ENCODE measurements at places on chromosomes 1 and 21. TPM values are rescaled to one million over a fixed set of nuclear protein-coding genes. Genes with fewer than 3 reads are reported as not detected.

- H3K36me3 ChIP-seq: peaks cover 14% of the 10 kb centered on the region
- no peak overlapping the region for H3K27ac ChIP-seq
- no peak for DNase-seq
Observed at GRCh38 chr1:109269981-109270622, 12.8 kb downstream of the PSRC1 start.

- H3K27ac ChIP-seq: no peak overlapping the region
- H3K4me3 ChIP-seq: no peak overlapping the region
- no peak for DNase-seq
- H3K36me3 ChIP-seq: no peaks in the 10 kb centered on the region
- no peaks in the 10 kb centered on the region for H3K27me3 ChIP-seq
Observed at GRCh38 chr1:205235951-205236350, 8.2 kb downstream of the TMCC2 start.

- no peaks in the 10 kb centered on the region for H3K27me3 ChIP-seq
- DNase-seq: no peak
- peak overlapping the region; percentile 56 for H3K4me3 ChIP-seq
- peak overlapping the region; percentile 97 for H3K27ac ChIP-seq
- peaks cover 3% of the 10 kb centered on the region for H3K36me3 ChIP-seq
Observed at GRCh38 chr21:41926807-41927171, 27.0 kb downstream of the C2CD2 start.

MYOG gene
- total RNA-seq: not detected

Measured in progenitor cell of endocrine pancreas (in vitro differentiated cells).